Dermis microvascular lymphatic vessel endothelial cell (primary cell): ENCODE measurements at places on chromosomes 3 and 15. TPM values are rescaled to one million over a fixed set of nuclear protein-coding genes. Genes with fewer than 3 reads are reported as not detected.

Gene VPS13C
- 89.0 and 103 TPM in 2 replicates for total RNA-seq

DNA sequence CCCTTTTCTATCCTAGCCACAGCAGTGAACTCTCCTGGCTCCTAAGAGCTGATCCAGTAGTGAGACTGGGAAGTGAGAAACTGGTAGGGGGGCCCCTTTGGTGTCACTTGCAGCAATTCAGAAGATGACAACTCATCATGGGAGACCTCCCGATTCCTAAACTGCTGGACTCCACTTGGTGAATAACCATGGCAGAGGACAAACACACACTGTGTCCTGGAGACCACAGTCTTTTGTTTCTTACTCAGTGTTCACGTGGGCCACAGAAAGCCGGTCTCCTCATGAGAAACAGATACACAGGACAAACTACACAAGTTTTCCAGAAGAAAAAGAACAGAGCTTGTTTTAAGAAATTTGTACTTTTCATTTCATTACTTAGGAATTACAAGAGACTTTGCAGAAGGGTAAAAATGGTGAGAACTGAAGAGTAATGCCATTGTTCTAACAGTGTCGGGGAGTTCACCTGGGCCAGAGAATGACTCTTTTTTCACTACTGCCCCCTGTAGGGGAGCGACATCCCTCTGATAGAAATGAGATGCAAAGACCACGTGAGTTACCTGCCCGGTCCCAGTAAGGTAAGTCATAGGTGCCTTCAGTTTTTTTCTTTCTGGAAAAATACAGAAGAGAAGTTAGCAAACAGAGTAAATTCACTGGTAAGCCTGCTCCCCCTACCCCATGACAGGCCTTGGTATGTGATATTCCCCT, 38.1 kb downstream of the ST3GAL6 start:
- DNase-seq: no peak

GRCh38 chr3:160698599-160699195, 21.7 kb downstream of the ARL14 start:
- no peak for DNase-seq

DNA sequence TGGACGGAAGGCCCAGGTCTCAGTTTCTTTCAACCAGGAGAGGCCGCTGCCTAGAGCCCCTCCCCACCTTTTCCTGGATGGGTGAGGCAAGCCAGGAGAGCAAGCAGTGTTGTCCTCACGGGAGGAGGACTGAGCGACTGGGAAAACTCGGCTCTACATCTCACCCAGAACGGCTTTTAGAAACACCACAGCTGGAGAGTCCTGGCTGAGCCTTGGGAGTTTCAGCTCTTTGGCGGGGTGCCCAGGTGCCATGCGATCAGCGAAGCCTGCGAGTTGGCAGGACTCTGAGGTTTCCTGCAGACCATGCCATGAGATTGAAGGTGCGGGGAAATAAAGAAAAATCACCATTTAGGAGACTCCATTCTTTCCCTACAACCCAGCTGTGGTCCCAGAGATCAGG, 26.0 kb downstream of the PPCDC start:
- DNase-seq: peak; percentile 46

DNA sequence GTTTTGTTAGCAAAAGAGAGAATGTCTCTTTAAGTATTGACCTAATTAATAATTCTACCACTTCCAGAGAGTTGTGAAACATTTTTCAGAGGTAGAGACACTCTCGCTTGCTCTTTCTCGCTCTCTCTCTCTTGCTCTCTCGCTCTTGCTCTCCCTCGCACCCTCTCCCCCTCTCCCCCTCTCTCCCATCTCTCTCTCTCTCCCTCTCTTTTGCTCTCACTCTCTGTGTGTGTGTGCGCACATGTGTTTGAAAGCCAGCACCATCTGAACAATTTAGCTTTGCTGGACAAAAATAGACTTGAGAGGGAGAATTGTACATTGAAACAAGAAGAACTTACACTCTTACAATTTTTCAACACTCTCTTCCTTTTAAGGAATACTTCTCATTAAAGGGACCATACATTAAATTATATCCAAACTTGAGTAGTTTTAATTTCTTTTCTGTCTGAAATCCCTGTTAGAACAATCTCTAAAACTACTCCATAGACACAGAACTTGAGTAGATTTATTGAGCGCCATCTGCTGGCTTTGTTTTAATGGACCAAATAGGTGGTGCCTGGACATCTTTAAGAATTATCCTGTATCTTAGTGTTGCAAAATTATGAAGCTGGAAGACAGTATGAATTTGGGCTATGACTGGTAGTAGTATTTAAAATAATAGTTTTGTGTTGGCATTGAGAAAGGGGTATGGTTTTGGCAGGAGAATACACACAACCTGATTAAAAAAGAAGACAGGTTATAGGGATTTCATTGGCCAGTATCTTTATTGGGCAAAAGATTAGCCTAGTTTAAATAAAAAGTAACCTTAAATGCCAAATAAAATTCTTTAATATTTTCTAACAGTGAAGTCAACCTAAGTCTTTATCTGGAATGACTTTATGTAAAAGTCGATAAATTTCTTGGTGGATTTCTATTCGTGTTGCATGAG, 124.6 kb downstream of the AKAP13 start:
- DNase-seq: peak; percentile 57

- peak; percentile 47 for DNase-seq
Observed at GRCh38 chr3:9704347-9705322, 1.0 kb downstream of the CPNE9 start.
